ENCODE measurements at places on chromosomes 16 and 17.
A peak's percentile ranks its signal among the peaks of the same experiment; 100 is the strongest.

DNA sequence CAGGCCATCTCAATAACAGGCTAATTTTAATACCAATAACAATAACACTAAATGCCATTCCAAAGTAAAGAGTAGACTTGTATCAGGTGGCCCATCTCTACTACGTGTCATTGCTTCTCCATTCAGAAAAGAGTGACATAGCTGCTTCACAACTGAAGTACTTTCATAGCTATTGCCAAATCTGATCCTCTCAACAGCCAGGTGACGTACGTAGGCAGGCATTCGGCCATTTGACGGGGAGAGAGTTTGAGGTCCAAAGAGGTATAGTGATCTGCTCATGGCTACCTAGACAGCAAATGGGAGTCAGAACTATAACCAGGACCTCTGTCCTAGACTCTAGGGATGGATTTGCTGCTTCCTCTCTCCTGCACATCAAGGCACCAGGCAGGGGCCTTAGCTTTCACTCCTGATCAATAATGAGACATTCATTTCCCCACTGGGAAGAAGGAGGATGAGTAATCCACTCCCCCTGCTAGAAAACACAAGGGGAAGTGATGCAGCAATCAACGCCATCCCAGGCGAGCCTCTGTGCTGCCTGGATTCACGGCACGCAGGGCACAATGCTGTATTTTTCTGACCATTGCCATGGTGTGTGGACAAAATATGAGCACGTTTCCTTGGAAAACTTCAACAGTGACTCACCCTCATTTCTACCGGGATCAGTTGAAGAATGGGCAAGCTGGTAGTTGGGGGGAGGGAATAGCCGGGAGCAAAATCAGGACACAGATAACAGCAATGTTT is 80.9 kb downstream of the SPACA3 start:
- H3K36me3 ChIP-seq, result no peaks in the 10 kb centered on the region
- no peak for DNase-seq
- H3K27me3 ChIP-seq, result peaks cover 3% of the 10 kb centered on the region
- no peak overlapping the region for H3K4me3 ChIP-seq
- H3K27ac ChIP-seq, result no peak overlapping the region
- no peaks in the 10 kb centered on the region for H3K4me1 ChIP-seq

DNA sequence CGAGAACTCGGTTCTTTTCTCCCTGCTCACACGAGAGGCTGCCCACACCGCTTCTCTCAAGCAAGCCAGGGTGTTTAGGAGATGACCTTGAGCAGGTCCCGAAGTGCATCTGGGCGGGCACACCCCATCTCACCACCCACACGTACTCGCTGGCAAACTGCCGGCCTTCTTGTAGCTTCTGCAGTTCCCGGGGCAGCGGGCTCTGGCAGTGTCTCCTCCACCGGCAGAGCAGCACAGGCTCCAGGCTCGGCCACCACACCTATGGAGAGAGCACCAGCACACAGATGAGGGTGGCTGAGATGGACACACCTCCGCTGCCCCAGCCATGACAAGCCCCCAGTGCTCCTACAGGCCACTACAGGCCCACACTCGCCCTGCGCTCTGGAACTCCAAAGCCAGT is 23.5 kb downstream of the ZNF276 start:
- H3K27me3 ChIP-seq, result peaks cover 4% of the 10 kb centered on the region
- H3K4me1 ChIP-seq, result no peaks in the 10 kb centered on the region
- no peak overlapping the region for H3K27ac ChIP-seq
- H3K4me3 ChIP-seq, result no peak overlapping the region
- DNase-seq, result no peak

- peaks cover 4% of the 10 kb centered on the region for H3K36me3 ChIP-seq
- peak; percentile 83 for DNase-seq
- peaks cover 2% of the 10 kb centered on the region for H3K27me3 ChIP-seq
- peak overlapping the region; percentile 31 for H3K4me3 ChIP-seq
- H3K4me1 ChIP-seq, result peaks cover 51% of the 10 kb centered on the region
Measured at GRCh38 chr17:43694081-43694870, 32.6 kb upstream of the MEOX1 start.

DNA sequence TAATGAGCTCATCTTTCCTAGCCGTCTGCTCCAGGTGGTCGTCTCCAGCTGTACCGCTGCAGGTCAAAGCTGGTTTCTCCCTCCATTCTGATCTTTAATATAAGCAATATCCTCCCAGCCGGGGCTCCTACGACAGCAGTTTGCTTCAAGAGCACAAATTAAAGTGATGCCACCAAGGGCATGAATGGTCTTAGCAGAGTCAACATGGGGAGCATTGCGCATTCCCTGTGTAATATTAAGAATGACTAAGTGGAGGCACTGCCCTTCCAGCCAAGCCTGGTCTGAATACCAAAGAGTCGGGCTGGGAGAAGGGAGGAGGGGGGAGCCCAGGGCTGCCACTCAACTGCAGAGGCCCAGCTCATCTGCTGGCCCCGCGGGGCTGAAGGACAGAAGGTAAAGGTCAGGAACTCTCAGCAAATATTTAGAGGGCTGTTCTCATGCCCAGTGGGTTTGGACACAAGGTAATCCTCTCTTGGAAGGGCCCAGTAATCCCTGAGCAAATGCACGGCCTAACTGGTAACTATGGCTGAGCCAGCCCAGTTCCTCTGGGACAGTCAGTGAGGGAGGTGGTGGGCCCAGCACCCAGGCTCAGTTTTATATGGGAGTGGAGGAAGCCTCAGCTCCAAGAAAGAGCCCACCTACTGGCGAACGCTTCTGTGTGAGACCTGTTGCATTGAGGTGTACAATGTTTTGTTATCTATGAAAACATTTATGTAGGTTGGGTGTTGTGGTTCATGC is 121.2 kb downstream of the IRX3 start:
- H3K4me3 ChIP-seq, result no peak overlapping the region
- no peaks in the 10 kb centered on the region for H3K4me1 ChIP-seq
- DNase-seq, result no peak
- peaks cover 1% of the 10 kb centered on the region for H3K27me3 ChIP-seq
- H3K27ac ChIP-seq, result no peak overlapping the region

DNA sequence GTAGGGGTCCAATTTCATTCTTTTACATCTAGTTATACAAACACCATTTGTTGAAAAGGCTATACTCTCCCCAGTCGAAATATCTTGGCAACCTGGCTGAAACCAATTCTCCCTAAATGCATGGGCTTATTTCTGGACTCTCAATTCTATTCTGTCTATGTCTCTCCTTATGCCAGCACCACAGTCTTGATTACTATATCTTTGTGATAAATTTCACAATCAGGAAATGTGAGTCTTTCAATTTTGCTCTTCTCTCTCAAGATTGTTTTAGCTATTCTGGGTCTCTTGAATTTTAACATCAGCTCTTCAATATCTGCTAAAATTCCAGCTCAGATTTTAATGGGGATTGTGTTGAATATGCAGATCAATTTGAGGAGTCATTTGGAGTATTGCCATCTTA is 5.9 kb upstream of the TRIM25 start:
- peaks cover 6% of the 10 kb centered on the region for H3K4me1 ChIP-seq
- DNase-seq, result no peak
- H3K36me3 ChIP-seq, result no peaks in the 10 kb centered on the region
- peaks cover 7% of the 10 kb centered on the region for H3K27me3 ChIP-seq

GRCh38 chr17:46794318-46794717 is 24.2 kb downstream of the WNT3 start:
- DNase-seq, result no peak
- no peak overlapping the region for H3K27ac ChIP-seq
- peaks cover 7% of the 10 kb centered on the region for H3K27me3 ChIP-seq
- H3K4me1 ChIP-seq, result peaks cover 28% of the 10 kb centered on the region
- H3K4me3 ChIP-seq, result no peak overlapping the region
- H3K36me3 ChIP-seq, result peaks cover 4% of the 10 kb centered on the region

- H3K4me1 ChIP-seq, result no peaks in the 10 kb centered on the region
- H3K4me3 ChIP-seq, result no peak overlapping the region
- peaks cover 18% of the 10 kb centered on the region for H3K36me3 ChIP-seq
- H3K27me3 ChIP-seq, result no peaks in the 10 kb centered on the region
- no peak overlapping the region for H3K27ac ChIP-seq
Measured at GRCh38 chr17:19671433-19671832, 22.9 kb downstream of the ALDH3A2 start.

- H3K27me3 ChIP-seq, result peaks cover 7% of the 10 kb centered on the region
- H3K4me1 ChIP-seq, result peaks cover 27% of the 10 kb centered on the region
- no peak for DNase-seq
- H3K27ac ChIP-seq, result no peak overlapping the region
- no peak overlapping the region for H3K4me3 ChIP-seq
Measured at GRCh38 chr16:31452631-31453106, 6.6 kb upstream of the ARMC5 start.

GRCh38 chr16:30623536-30624283 is 13.5 kb upstream of the ZNF689 start:
- no peaks in the 10 kb centered on the region for H3K36me3 ChIP-seq
- DNase-seq, result no peak
- no peaks in the 10 kb centered on the region for H3K4me1 ChIP-seq
- no peak overlapping the region for H3K4me3 ChIP-seq
- H3K27ac ChIP-seq, result no peak overlapping the region
